ENCODE measurements at places on chromosomes 4 and X. TPM values are rescaled to one million over a fixed set of nuclear protein-coding genes. Genes with fewer than 3 reads are reported as not detected.

Gene TKTL2
- total RNA-seq: not detected

Gene GAGE12H
- total RNA-seq: not detected

Gene TMEM184C
- 18.3 TPM for total RNA-seq

Gene MND1
- 20.3 TPM for total RNA-seq

Gene PCDH10
- 0.69 TPM for total RNA-seq

Gene PIM2
- total RNA-seq: 6.6 TPM

Gene LUZP4
- not detected for total RNA-seq

Gene GLRA3
- total RNA-seq: not detected

Gene MEPE
- not detected for total RNA-seq

Gene FMR1NB
- 59.5 TPM for total RNA-seq

Gene COX7B2
- 55.2 TPM for total RNA-seq

Gene CCNA2
- total RNA-seq: 124 TPM

Gene HSD17B13
- not detected for total RNA-seq

Gene PLP1
- total RNA-seq: not detected

Gene TRIM60
- not detected for total RNA-seq

Gene LNX1
- 2.5 TPM for total RNA-seq

Gene MCF2
- total RNA-seq: 0.11 TPM

Gene MAGEA2B
- total RNA-seq: 45.1 TPM

Gene ADH1B
- total RNA-seq: not detected

Gene TLR6
- 2.2 TPM for total RNA-seq

Gene SPANXB1
- 131 TPM for total RNA-seq
